ENCODE measurements at places on chromosomes 1 and 21.

GRCh38 chr1:39657923-39658485 lies 13.9 kb downstream of the NT5C1A start:
- peak; percentile 75 for DNase-seq

GRCh38 chr1:41936107-41936506 lies 17.4 kb upstream of the HIVEP3 start:
- no peak for DNase-seq

DNA sequence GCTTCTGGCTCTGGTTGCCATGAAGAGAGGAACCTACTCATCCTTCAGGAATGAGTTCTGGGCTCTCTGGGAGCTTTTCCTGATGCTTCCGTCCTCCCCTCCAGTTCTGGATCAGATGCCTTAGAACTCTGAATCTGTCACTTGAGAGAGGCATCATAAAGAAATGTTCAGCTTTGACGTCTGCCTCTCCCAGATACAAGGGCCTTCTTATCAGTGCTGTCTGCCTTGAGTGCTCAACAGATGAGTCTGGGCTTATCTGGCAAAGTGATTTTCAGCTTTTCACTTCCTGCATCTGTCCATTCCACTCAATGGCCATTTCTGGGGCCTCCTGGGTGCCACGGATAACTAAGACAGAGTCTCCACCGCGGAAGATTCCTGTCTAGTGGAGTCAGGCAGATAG lies 12.3 kb upstream of the OTUD3 start:
- DNase-seq, result no peak

- peak; percentile 73 for DNase-seq
Measured at GRCh38 chr1:38834937-38835827, 24.4 kb downstream of the RRAGC start.

- DNase-seq, result no peak
Measured at GRCh38 chr1:219549215-219549614, 63.7 kb downstream of the ZC3H11B start.

DNA sequence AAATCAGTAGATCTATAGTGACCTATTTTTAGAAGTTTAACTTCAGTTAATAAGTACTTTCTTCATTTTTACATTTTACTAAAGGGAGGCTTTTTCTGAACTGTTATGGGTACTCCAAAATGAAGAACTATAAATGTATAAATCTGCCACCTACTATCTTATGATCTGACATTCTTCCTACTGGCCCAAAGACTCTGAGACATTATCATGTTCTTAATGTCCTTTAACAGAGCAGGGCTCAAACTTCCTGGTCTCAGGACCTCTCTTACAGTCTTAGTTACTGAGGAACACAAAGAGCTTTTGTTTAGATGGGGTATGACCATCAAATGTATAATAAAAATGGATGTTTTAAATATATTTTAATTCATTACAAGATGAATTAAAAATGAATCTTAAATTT lies 8.9 kb downstream of the TRIM33 start:
- no peak for DNase-seq

DNA sequence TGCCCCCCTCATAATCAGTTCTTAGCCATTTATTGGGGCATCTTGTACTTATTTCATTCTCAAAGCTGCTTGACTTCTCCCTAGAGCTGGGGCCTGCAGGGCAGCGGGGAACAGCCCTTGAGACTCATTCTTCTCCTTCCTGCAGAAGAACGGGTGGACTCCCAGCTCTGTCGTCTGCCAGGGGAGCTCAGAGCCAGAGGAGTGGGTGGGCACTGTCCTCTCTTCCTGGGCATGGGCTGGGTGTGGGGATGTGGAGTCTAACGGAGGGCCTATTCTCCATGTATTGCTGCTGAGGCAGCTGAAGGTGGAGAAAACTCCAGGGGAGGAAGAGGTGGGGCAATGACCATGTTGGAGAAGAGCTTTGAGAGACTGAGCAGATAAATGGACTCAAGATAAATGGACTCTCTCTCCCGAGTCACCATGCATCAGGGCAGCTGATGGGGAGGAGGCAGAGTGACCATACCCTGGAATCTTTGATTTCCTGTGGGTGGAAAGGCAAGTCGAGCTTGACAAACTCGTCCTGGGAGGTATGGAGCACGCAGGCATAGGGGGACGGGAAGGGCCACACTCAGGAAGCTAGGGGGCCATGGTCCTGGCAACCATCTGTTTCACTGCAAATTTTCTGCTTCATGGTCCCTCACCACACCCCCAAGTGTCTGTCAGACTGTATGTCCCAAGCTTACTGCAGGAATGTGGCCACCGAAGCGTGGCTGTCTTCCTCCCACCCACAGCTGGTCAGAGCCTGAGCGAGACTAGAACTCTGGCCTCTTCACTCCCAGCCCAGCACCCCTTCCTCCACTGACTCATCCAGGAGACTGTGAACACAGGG lies 56.9 kb upstream of the ATP2B4 start:
- DNase-seq, result no peak

DNA sequence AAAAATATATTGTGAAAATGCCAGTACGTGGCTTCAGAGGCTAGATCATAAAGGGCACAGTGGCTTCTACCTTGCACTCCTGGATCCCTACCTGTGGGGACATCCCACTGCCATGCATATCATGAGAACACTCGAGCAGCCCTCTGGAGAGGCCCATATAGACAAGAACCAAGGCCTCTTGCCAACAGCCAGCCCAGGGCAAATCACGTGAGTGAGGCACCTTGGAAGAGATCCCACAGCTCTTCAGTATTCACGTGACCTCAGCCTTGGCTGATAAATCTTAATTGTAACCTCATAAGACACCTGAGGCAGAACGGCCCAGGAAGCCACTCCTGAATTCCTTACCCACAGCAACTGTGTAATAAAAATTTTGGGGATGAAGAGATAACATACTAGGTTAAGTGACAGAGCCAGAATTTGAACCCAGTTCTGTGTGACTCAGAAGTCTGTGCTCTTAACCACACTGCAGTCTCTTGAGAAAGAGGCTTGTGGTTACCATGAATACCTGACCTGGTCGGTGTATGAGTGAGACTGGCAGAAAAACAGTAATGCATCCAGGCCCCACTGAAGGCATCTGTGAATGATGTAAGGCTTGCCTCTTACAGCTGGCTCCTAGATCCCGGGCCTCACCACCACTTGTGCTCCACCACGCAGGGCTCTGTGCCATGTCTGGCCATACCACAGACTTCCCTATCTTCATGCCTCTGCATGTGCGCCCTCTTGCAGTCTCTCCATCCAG lies 6.9 kb upstream of the A3GALT2 start:
- no peak for DNase-seq
